ENCODE measurements at places on chromosomes 2 and 18.

GRCh38 chr2:149595056-149595963, 7.7 kb upstream of the MMADHC start:
- no peak for DNase-seq

DNA sequence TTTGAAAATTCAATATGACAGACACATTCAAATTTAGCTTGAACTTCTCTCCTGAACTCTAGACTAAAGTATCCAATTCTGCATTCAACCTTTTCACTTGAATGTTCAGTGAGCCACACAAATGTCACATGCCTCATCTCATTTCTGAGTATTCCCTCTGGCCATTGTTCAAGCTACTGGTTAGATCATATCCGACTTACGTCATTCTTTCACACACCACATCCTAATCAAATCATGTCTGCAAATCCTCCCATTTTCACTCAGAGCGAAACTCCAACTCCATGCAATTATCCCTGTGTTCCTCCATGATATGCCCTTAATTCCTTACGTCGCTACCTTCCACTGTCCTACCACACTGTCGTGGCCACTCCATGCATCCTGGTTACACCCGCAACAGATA, 425.1 kb downstream of the CBLN2 start:
- DNase-seq, result no peak

- no peak for DNase-seq
Measured at GRCh38 chr2:129885735-129886134, 93.7 kb upstream of the RAB6C start.

- no peak for DNase-seq
Measured at GRCh38 chr2:7161501-7161900, 244.3 kb downstream of the RNF144A start.

DNA sequence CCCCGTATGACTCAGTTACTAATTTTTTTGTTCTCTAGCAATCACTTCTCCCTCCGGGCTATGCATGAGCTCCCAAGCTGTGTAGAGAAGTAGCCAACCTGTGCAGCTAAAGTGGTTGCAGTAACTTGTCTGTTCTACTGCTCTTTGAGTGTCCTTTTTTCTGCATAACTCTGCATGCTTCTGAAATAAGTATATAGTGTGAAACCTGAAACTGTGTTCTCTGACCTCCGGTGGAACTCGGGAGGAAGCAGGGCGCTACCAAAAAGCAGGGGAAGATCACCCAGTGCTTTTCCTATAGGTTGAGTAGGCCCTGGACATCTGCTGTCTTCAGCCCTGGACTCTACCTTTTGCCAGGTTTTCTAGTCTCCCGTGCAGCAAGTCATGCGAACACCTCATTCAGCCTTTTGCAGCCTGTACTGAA, 47.8 kb downstream of the PHLPP1 start:
- no peak for DNase-seq

DNA sequence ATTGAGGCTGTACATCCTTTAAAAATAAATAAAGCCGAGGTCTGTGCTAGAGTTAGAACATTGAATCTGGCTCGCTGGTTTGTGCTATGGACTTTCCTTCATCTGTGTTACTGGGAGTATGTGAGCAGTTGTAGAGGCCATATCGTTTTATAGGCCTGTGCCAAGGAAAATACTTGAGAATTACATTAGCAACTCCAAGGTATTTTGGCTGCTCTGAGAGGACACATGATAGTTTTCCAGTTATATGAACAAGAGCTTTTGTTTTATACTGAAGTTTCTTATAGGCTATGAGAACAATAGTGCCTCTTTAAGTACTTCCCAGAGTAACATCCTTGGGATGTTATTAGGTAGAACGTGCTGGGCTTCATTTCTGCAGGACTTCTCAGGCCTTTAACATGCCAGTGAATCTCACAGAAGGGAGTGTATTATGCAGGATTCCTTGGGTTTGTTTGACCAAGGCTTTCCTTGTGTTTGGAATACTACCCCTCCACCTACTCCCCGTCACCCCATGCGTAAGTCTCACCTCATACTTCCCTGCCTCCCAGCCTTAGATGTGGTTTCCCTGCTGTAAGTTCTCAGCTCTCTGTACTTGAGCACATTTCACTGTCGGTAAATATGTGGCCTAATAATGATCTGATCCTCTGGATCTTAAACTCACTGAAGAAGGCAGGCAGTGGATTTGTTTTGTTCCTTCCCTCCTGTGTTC, 21.0 kb downstream of the TCF7L1 start:
- DNase-seq, result no peak

DNA sequence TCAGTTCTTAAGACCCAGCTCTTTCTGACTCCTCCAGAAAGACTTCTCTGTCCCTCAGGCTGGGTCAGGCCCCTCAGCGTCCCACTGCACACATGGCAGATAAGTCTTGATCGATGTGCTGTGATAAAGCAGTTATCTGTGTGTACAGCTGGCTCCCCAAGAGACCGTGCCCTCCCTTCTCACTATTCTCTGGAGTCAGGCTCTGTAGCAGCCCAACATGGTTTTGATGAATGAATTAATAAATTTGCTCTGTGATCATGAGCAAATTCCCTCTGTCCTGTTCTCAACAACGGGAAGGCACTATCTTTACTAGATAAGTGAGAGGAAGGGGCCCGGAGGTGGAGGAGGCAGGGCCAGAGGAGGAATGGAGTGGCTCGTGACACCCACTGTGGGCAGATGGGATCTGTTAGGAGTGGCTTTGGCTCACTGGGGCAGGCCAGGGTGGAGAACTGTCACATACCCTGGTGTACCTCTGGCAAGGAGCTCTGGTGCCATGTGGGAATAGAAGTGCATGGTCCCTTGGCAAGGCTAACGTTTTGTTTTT, 48.3 kb downstream of the ZFP36L2 start:
- DNase-seq, result no peak

- DNase-seq, result no peak
Measured at GRCh38 chr2:46836295-46837111, 79.1 kb downstream of the MCFD2 start.

DNA sequence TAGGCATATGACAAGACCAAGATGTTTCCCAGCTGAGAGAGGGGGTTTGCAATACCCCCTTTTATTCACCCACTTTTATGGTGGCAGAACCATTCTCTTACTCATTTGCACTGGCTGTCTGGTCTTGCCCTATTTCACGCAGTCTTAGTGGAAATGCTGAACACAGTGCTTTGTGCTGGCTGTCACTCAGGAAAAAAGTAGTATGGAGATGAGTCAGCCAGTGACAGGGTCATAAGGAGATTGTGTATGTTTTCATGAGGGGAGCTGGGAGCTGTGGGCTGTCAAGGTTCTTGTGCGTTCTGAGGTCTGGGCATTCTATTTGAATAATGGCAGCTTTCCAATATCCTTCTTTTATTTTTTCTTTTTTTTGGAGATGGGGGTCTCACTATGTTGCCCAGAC, 10.9 kb upstream of the CNRIP1 start:
- no peak for DNase-seq

All from activated T-cell treated with anti-CD3 and anti-CD28 coated beads, Interleukin-2, amount 50 U/mL, for 72 hours (primary cell).